ENCODE measurements at places on chromosomes 1 and 21. TPM values are rescaled to one million over a fixed set of nuclear protein-coding genes. Genes with fewer than 3 reads are reported as not detected.

DNA sequence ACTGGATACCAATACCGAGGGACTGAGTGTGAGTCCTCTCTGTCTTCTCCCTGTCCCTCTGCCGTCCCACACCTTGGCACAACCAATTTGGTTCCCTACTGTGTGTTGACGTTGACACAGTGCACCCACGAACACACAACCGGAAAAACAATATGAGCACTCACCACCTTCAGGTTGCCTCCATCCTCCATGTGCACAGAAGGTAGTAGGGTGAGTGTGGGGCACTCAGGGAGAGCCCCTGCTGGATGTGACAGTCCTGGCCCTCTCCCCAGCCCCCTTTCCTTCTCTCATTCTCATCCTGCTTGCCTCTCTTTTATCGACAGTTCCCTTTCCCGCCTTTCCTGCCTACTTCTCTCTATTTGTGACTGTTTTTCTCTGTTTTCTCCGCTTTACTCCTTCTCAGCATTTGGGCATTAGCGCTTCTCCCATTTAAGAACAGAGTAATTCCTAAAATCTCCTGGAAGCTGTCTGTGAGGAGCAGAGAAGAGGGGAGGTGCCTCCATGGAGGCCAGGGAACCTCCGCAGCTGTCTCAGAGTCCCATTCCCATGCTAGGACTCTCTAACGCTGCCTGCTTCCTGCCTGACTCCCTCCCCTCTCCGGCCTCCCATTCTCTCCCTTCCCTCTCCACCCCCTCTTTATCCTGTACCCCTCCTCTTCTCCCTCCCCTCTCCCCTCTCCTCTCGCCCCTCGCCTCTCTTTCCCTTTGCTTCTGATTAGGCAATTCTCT lies 16.4 kb downstream of the CADM3 start:
- H3K4me1 ChIP-seq, result no peaks in the 10 kb centered on the region
- no peaks in the 10 kb centered on the region for H3K36me3 ChIP-seq
- DNase-seq, result no peak
- no peak overlapping the region for H3K27ac ChIP-seq

DNA sequence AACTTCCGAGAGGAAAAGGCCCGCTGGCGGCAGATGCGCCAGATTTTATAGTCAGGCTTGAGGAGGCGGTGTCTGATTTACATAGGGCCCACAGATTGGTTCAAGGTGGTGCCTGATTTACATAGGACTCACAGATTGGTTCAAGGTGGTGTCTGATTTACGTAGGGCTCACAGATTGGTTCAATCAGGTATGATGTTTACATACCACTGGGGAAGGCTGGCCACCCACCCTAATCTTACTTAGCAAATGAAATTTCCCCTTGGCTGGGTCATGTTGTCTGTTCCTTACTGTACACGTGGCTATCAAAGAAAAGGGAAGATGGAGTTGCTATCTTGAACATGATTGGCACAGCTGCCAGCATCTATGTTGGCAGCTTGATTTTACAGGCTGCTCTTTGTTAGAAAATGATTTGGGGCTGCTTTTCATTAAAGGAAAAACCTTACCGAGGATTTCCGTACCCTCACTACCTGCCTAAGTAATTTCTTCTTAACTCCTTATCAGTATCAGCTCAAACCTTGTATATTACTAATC lies 96.3 kb downstream of the SETD4 start:
- H3K36me3 ChIP-seq, result no peaks in the 10 kb centered on the region
- H3K4me3 ChIP-seq, result no peak overlapping the region
- DNase-seq, result no peak
- no peak overlapping the region for H3K27ac ChIP-seq

GRCh38 chr21:33908760-33909159 lies 6.8 kb downstream of the ATP5PO start:
- no peak overlapping the region for H3K4me3 ChIP-seq
- no peak overlapping the region for H3K27ac ChIP-seq
- no peaks in the 10 kb centered on the region for H3K27me3 ChIP-seq
- DNase-seq, result no peak
- peaks cover 58% of the 10 kb centered on the region for H3K36me3 ChIP-seq

The ZMYND12 gene
- 1.1 TPM for total RNA-seq

- H3K36me3 ChIP-seq, result no peaks in the 10 kb centered on the region
- H3K27ac ChIP-seq, result no peak overlapping the region
- peaks cover 37% of the 10 kb centered on the region for H3K27me3 ChIP-seq
- peaks cover 8% of the 10 kb centered on the region for H3K4me1 ChIP-seq
Measured at GRCh38 chr1:94332952-94333351, 85.2 kb upstream of the ABCD3 start.

The PALMD gene
- not detected for total RNA-seq

- DNase-seq, result no peak
- H3K27me3 ChIP-seq, result no peaks in the 10 kb centered on the region
- H3K4me1 ChIP-seq, result no peaks in the 10 kb centered on the region
- no peak overlapping the region for H3K4me3 ChIP-seq
Measured at GRCh38 chr21:21690068-21690665, 692.0 kb downstream of the NCAM2 start.

The OR2G6 gene
- not detected for total RNA-seq

The AMIGO1 gene
- total RNA-seq, result 0.26 TPM

The KISS1 gene
- total RNA-seq, result not detected

GRCh38 chr21:34743831-34744230 lies 75.0 kb downstream of the CLIC6 start:
- no peak overlapping the region for H3K4me3 ChIP-seq
- H3K36me3 ChIP-seq, result no peaks in the 10 kb centered on the region
- H3K27ac ChIP-seq, result no peak overlapping the region
- no peak for DNase-seq

GRCh38 chr1:105427543-105427942 lies 1628.9 kb upstream of the PRMT6 start:
- DNase-seq, result no peak
- no peaks in the 10 kb centered on the region for H3K36me3 ChIP-seq
- no peaks in the 10 kb centered on the region for H3K27me3 ChIP-seq
- no peaks in the 10 kb centered on the region for H3K4me1 ChIP-seq
- H3K4me3 ChIP-seq, result no peak overlapping the region

DNA sequence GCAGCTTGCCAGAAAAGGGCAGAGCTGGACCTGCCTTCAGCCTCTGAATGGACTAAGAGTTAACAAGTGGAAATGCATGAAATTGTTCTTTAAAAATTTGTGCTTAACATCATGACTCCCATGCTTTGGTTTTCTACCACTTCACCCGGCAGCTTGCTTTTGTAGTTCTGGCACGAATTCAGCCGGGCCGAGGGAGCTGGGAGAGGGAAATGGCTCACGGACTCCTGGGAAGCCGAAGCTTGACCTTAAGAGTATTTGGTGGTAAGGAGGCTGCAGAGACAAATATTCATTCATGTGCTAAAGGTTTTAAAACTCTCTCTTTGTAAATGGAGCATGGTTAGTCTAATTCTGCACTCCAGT lies 17.2 kb upstream of the GFI1 start:
- H3K4me3 ChIP-seq, result no peak overlapping the region
- H3K27ac ChIP-seq, result peak overlapping the region; percentile 31
- DNase-seq, result no peak
- H3K4me1 ChIP-seq, result peaks cover 38% of the 10 kb centered on the region
- H3K36me3 ChIP-seq, result peaks cover 3% of the 10 kb centered on the region

The NBPF6 gene
- not detected for total RNA-seq

The CACNA1S gene
- not detected for total RNA-seq

DNA sequence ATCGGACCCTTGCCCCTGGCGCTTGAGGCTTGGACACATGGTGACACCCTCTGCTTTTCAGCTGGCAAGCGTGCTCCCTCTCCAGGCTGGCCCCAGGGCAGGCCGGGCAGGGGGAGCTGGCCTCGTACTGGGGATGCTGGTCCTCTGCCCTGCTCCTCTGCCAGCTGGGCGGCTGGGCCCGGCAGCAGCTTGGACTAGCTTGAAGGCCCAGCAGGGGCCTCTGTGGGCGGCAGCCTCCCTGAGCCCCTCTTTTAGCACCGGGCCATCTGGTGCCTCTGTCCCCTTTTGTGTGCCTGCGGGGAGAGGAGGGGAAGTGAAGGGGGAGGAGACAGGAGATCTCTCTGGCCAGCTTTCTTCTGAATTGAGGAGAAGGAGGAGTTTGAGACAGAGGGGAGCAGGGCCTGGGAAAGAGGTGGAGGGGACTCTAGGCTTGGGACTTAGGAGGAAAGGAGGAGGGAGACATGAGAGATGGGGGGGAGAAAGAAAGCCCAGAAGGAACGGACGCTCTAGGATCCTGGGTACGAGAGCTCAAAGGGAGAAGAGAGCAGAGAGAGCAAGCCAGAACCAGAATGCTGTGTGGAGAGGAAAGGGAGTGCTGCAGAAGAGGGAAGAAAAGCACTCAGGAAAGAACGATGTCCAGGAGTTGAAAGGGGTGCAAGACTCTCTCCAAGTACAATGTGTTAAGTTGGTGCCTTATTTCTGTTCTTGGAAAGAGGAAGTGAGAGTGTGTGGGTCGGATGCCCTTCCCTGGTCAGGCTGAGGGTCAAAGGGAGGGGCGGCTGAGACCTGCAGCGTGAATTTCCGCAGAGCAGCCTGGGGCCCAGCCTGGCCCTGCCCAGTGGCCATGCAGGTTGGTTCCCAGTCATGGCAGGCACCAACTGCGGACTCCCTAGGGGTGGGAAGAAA lies 40.3 kb downstream of the IER5 start:
- H3K4me3 ChIP-seq, result no peak overlapping the region
- H3K27me3 ChIP-seq, result no peaks in the 10 kb centered on the region
- H3K27ac ChIP-seq, result no peak overlapping the region
- DNase-seq, result no peak
- H3K36me3 ChIP-seq, result no peaks in the 10 kb centered on the region
- peaks cover 47% of the 10 kb centered on the region for H3K4me1 ChIP-seq

DNA sequence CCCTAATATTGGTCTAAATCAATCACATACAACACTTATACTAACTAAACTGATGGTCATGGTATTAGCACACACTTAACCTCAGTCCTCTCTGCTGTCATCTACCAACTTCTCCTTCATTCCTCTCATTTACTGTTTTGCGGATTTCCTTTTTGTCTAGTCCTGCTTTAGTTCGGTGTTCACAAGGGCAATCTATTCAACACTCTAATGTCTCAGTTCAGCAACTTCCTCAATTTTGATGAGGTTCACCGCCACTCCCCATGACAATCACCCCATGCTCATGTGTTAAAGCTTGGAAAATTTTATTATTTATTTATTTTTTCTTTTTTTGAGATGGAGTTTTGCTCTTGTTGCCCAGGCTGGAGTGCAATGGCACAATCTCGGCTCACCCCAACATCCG lies 301.1 kb downstream of the PTPRC start:
- H3K36me3 ChIP-seq, result peaks cover 6% of the 10 kb centered on the region
- H3K27ac ChIP-seq, result no peak overlapping the region
- H3K4me3 ChIP-seq, result no peak overlapping the region

DNA sequence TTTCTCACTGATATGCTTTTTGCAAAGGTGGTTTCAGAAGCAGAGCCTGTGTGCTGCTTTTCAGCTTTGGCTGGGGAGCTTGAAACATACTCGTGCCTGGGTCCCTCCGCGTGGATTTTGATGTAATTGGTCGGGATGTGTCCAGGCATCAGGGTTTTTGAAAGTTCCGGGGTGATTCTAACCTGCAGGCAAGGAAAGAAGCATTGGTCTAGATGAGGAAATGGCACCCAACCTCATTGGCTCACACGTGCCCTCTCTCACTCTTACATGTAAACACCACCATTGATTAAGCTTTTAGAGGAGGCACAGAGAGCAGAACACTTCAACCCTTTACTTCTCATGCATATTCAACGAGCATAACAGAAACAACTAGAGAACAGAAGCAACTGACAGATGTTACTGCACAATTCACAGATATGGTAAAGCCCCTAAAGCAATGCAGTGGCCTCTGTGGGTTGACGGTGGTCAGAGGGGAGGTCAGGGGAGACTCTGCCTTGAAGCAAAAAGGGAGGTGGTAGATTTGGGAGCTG lies 112.1 kb downstream of the TLR5 start:
- H3K27ac ChIP-seq, result no peak overlapping the region
- no peaks in the 10 kb centered on the region for H3K36me3 ChIP-seq
- no peak overlapping the region for H3K4me3 ChIP-seq
- H3K4me1 ChIP-seq, result peaks cover 2% of the 10 kb centered on the region
- DNase-seq, result no peak

DNA sequence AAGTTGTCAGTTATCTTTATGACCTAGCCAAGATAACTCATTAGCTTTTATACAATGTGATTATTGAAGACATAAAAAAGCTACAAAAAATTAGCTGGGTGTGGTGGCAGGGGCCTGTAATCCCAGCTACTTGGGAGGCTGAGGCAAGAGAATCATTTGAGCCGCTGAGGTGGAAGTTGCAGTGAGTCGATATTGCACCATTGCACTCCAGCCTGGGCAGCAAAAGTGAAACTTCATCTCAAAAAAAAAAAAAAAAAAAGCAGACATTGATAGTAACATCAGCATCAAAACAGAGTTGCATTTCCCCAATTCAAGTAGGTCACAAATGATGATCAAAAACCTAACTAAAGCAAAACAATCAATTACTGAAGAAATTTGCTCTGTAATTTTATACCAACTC lies 191.4 kb downstream of the PTGER3 start:
- DNase-seq, result no peak
- no peak overlapping the region for H3K27ac ChIP-seq
- no peak overlapping the region for H3K4me3 ChIP-seq
- no peaks in the 10 kb centered on the region for H3K4me1 ChIP-seq
- H3K36me3 ChIP-seq, result no peaks in the 10 kb centered on the region

The FAM110D gene
- not detected for total RNA-seq

The DNM3 gene
- total RNA-seq, result 2.2 TPM

The PLOD1 gene
- total RNA-seq, result 20.8 TPM

DNA sequence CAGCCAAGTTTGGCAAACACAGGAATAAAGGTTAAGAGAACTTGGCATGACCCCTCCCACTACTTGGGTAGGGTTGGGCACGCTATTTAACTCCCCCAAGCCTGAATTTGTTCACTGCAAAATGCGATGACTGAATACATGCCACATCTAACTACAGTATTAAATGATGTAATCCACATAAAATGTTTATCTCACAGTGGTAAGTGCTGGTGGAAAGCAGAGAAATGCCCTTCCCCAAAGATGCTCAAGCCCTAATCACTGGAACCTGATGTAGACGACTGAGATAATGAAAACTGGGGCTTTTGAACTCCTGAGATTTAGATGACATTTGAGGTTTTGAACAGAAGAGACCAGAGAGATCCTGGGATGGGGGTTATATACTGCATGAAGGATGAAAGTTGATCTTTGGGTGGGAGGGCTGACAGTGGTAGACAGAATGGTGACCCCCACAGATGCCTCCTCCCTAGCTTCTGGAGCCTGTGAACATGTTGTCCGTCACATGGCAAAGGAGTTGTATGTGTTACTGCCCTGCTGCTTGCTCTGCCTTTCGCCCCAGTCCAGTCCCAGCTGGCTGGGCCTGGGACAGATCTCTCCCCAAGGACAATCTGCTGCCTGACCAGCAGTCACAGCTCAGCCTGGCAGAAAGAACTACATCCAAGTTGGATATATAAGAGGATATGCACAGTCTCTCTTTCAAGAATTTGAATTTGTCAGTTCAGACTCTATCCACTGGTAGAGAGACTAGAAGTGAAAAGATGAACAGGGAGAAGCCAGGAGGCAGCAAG lies 120.9 kb downstream of the DAB1 start:
- no peak overlapping the region for H3K27ac ChIP-seq
- H3K4me1 ChIP-seq, result peaks cover 9% of the 10 kb centered on the region
- H3K27me3 ChIP-seq, result no peaks in the 10 kb centered on the region
- H3K4me3 ChIP-seq, result no peak overlapping the region
- no peak for DNase-seq
